ENCODE measurements at places on chromosomes 6 and 20.

DNA sequence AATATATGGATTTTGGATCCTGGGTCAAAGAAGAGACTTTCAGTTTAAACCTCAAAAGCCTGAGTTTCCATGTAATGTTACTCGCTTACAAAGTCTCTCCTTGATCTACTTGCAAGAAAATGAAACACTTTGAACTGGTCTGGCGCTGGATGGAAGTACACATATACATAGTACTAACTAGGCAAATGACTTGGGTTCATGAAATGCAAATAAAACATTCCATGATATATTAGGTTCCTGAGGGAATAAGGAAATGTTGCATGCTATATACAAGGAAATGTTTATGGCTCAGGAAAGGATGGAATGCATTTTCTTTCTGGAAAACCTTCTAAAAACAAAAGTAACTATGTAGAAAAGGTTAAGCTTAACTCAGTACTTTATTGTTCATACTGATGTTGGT, 11.4 kb upstream of the TXLNB start:
- DNase-seq, result no peak

DNA sequence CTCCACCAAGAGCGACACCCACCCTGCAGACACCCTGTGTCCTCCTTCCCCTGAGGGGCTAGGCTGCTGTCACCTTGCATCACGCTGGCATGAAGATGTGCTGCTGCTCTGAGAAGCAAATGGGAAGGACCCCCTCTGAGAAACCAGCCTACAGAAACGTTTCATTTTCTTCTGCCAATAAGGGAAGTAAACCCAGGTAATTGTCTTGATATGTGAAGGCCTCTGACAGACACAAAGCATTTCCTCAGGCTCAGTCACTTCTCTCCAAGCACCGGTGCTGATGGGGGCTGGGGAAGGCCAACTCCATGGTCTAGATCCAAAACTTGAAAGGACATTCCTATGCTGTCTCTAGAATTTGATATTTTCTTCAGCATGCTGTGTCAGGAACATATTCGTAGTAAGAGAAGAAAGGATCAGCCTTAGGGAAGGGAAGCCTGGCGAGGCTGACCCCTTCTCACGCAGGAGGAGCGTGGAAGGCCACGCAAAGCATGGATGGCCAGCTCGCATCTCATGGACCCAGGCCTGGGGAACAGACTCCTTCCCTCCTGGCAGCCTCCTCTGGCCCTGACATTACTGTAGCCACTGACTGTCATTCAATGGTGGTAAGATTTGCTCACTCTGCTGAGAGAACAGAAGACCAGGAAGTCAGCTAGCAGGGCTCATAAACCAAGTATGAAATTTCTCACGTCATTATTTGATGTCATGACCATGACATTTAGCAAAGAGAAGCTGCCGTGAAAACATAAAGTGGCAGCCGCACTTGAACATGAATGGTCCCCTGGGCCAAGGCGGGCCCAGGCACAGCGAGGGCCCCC, 20.4 kb downstream of the ACSS1 start:
- DNase-seq, result no peak

DNA sequence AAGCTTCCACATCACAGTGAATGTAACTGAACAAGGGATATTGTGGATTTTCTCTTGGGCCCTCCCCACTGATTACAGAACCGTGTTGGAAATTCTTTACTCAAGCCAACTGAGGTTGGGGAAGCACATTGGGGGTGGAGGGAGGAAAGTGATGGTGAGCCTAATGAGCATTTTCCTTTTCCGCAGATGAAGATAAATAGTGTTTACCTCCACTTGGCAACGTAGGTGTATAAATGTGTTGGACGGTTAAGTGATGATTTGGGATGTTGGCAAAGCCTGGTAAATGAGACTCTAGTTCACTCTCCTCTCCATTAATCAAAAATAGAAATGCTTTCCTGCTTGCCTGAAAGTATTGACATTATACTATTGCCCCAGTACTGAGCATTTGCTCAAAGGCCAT, 27.1 kb upstream of the NRN1 start:
- DNase-seq, result no peak

GRCh38 chr20:3696200-3696599, 14.4 kb upstream of the ADAM33 start:
- no peak for DNase-seq

GRCh38 chr6:14828201-14828611, 417.7 kb upstream of the JARID2 start:
- no peak for DNase-seq

DNA sequence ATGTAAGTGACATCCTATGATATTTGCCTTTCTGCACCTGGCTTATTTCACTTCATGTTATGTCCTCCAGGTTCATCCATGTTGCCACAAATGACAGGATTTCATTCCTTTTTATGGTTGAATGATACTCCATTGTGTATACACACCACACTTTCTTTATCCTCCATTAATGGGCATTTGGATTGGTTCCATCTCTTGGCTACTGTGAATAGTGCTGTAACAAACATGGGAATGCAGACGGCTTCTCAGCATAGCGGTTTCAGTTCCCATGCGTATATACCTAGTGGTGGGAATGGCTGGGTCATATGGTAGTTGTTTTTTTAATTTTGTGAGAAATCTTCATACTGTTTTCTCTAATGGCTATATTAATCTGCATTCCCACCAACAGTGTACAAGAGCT, 14.8 kb downstream of the MTHFD1L start:
- peak; percentile 73 for DNase-seq

DNA sequence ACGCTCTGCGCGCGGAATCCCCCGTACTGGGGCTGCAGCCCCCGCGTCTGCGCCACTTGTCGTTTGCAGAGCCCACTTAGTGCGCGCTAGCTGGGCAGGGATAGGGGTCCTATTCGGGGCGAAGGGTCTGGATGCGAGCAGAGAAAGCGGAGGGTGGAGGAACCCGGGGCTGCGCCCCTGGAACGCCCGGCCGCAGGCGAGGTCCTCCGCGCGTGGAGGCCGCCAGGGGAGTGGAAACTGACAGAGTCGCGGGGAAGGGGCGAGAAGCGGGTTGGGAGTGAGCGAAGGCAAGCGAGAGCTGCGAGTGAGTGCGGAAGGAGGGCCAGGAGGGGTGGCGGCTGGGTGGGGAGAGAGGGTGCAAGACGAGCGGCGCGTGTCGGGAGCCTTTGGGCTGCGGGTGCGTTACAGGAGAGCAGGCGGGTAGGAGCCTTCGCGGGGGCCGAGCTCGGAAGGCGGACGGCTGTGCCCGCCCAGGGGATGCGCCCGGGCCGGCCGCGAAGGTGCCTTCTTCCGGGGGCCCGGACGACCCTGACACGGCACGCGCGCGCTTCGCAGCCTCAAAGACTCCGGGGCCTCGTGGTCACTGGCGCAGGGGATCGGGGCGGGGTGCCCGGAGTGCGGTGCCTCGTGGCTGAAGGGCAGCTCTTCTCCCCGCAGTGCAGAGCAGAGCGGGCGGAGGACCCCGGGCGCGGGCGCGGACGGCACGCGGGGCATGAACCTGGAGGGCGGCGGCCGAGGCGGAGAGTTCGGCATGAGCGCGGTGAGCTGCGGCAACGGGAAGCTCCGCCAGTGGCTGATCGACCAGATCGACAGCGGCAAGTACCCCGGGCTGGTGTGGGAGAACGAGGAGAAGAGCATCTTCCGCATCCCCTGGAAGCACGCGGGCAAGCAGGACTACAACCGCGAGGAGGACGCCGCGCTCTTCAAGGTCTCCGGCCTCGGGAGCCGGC, 1.2 kb downstream of the IRF4 start:
- peak; percentile 48 for DNase-seq

DNA sequence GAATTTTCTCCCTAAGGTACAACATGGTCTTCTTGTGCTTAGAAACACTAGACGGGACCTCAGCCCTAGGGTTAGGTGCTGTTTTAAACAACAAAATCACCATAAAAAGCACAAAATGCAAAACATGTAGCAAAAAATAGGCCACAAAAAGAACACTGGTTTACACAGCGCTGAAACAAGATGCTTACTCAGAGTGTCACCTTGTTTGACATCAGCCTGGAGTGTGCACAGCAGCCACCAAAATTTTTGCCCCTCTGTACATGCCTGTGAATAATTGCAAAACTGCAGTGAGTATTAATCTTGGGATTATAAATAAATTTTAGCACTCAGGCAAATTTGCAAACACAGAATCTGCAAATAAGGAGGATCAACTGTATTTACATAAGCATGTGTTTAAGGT, 110.1 kb downstream of the PLG start:
- DNase-seq, result no peak

DNA sequence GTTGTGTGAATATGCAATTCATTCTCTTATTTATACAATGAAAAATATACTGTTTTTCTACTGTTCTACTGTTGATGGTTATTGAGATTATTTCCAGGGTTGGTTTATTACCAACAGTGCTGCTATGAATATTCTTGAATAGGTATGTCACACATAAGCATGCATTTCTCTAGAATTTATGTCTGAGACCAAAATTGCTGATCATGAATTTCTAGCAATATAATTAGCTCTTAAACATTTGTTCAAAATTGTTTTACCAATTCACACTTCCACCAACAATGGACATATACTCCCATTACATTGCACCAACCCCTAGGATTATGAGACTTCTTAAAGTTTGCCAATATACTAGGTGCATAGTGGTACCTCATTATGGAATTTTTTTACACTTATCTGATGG, 164.1 kb upstream of the KCNQ5 start:
- no peak for DNase-seq

DNA sequence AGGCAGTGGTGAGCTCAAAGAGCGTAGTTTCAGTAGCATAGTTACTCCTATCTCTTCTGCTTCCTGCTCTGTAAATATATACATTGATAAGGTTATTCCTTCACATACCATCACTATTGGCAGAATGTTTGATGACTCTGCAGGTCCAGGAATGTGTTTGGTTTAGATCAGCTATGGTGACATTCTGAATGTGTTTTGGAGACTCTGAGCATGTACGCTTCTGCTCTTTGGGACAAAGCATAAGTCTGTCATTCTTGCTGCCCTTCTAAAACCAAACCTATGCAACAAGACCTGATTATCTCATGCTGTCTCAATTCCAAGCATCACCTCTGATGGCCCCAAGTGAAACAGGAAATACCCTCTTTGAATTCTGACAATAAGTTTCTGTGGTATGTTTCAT, 1074.3 kb downstream of the KIF16B start:
- DNase-seq, result no peak

- peak; percentile 85 for DNase-seq
Measured at GRCh38 chr20:645318-646106, 7.5 kb downstream of the SRXN1 start.

GRCh38 chr6:149284904-149285303, 32.6 kb upstream of the TAB2 start:
- DNase-seq, result no peak

GRCh38 chr20:58137236-58137635, 91.2 kb downstream of the ANKRD60 start:
- DNase-seq, result no peak

- no peak for DNase-seq
Measured at GRCh38 chr20:59435518-59435917, 135.1 kb downstream of the EDN3 start.

DNA sequence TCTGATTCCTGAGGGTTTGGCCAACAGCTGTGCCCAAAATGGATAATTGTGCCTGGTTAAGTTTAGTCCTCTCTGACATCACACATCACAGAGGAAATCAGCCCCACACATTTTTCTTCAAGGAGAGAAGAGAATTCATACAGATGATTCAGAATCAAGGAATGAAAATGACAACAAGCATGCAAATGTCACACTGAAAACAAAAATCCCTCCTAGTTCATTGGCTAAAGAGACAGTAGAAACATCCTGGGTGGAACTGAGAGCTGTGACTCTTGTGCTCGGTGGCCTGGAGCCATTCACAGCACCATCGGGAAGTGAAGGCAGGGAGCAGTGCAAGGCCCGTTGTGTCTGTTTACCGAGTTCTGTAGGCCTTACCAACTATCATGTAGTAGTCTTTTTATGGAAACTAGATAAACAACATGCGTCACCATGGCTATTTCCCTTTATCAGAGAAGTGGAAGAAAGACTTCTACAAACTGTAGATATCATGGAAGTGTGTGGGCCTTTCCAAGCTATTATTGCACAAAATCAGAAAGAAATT, 81.7 kb upstream of the TENT5A start:
- DNase-seq, result peak; percentile 70

GRCh38 chr6:157571269-157571668, 190.3 kb downstream of the ZDHHC14 start:
- no peak for DNase-seq

DNA sequence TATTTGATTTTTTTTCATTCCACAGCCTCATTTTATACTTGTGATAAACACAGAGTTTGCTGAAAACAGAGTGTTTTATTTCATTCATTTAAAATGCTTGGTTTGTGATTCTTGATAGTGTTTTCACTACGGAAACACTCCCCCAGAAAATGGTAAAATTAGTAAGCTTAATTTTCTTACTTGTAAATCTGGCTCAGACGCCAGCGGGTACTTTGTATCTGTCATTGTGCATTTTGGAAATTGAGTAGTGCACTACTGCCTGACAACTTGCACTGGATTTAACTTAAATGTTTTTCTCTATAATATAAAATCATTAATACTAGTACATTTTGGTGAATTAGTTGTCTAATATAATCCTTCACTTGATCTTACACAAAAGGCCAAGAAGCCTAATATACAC, 37.0 kb upstream of the HINT3 start:
- DNase-seq, result no peak

GRCh38 chr6:119237177-119237715, 112.3 kb downstream of the MAN1A1 start:
- no peak for DNase-seq

- DNase-seq, result no peak
Measured at GRCh38 chr6:113819169-113819830, 37.8 kb upstream of the MARCKS start.

DNA sequence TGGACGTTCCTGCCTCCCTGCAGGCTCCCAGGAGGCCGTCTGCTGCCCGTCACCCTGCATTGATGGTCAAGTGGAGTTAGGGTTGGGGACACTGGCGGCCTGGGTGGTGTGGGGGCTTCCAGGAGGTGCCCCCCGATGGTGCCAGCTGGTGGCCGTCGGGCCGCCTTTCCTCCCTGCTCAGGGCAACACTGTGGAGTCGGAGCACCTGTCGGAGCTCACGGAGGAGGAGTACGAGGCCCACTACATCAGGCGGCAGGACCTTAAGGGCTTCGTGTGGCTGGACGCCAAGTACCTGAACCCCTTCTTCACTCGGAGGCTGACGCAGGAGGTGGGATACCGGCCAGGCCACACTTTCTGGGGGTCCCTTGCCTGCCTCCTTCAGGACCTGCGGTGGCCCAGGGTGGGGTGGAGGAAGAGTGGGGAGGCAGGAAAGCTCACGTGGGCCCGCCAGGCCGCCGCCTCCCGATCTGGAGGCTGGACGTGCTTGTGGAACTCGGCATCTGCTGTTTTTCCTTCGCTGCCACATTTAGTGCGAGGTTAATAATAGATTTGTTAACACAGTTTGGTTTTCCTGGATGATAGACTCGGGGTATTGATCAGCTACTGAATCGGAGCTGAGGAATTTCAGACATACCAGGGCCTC, 28.6 kb downstream of the SPATA2 start:
- no peak for DNase-seq

DNA sequence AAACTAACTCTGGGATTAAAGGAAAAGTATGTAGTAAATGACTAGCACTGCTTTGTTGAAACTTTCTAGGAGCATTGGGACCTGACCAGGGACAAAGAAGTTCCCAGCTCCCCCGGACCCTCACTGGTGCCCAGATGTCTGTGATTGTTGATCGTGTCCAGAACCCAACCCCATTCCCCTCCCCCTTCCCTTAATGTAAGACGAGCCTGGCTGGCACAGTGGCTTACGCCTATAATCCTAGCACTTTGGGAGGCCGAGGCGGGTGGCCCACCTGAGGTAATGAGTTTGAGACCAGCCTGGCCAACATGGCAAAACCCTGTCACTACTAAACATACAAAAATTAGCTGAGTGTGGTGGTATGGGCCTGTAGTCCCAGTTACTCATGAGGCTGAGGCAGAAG, 750.3 kb downstream of the CBLN4 start:
- no peak for DNase-seq

- DNase-seq, result no peak
Measured at GRCh38 chr6:18126121-18126520, 3.6 kb upstream of the NHLRC1 start.
